NCI-H2171 treated with DMSO at 0.1 percent for 48 hours (cell line): ENCODE measurements at places on chromosomes 13 and 19.
A peak's percentile ranks its signal among the peaks of the same experiment; 100 is the strongest.

GRCh38 chr13:58313219-58313618, 681.7 kb downstream of the PCDH17 start:
- no peak for DNase-seq

- no peak for DNase-seq
Observed at GRCh38 chr13:41312176-41312500, 1.1 kb downstream of the NAA16 start.

DNA sequence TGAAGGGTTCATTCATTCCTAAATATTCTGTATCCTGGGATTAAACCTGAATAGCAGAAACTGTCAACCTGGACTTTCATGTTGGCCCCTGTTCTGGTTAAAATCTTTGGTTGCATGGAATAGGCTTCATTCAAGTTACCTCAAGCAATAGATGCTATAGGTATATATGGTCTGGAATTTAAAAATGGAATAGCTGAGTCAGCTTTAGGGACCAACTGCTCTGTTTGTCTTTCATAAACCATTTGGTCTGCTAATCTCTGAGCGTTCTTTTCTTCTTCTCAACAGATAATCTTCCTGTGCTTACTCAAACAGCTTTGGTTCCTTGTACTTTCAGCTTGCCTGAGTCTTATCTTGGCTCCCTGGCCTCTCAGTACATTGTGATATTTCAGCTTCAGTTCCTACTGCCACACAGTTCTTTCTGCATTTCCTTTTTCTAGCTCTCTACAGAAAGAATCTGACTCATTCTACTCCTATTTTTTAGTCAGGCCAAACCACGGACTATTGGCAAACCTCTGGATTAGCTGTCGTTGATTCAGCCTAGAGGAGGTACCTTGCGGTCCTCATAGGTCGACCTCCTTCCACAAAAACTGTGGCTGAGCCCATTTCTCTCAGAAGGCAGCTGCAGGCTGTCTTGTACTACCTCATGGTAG, 35.9 kb upstream of the MAB21L1 start:
- no peak for DNase-seq

DNA sequence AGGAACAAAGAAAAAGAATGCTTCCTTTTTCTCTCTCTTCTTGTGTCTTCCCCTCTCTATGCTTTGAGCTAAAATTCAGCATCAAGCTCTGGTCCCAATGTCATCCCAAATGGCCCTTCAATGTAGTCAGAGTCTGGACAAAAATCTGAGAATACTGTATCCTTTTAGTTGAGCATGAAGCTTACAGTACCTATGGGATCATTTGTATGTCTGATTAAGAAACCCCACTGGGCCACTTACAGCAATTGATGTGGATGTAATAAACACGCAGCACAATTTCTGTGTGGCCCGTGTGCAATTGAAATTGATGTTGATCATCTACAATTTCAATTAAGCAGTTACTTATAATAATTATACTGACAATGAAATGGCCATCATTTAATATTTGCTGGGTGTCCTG, 188.9 kb upstream of the RNF113B start:
- no peak for DNase-seq

- no peak for DNase-seq
Observed at GRCh38 chr19:29191005-29191404, 21.9 kb downstream of the UQCRFS1 start.

DNA sequence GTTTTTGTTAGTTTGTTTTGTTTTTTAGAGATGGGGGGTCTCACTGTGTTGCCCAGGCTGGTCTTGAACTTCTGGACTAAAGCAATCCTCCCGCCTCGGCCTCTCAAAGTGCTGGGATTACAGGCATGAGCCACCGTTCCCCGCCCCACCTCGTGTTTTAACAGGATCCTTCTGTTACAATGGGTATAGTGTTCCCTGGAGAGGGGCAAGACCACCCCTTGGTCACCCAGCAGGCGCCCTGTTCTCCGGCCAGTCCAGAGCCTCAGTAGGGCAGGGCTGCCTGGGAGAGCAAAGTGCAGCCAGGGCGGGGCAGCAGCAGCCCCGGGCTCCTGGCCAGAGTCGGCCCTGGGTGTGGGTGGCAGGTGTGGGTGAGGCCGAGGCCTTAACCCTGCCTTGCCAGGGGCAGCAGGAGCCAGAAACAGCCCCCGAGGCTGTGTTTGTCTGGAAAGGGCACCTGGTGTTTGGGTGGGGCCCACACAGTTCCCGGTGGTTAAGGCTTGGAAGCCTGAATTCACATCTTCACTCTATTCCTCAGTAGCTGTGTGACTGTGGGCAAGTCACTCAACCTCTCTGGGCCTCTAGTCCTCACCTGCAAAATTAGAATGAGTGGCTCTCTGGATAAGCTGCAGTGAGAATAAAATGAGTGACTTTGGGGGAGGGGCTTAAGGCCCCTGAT, 7.2 kb downstream of the VASP start:
- no peak for DNase-seq

GRCh38 chr19:41801792-41802211, 5.4 kb downstream of the CEACAM3 start:
- DNase-seq: no peak

DNA sequence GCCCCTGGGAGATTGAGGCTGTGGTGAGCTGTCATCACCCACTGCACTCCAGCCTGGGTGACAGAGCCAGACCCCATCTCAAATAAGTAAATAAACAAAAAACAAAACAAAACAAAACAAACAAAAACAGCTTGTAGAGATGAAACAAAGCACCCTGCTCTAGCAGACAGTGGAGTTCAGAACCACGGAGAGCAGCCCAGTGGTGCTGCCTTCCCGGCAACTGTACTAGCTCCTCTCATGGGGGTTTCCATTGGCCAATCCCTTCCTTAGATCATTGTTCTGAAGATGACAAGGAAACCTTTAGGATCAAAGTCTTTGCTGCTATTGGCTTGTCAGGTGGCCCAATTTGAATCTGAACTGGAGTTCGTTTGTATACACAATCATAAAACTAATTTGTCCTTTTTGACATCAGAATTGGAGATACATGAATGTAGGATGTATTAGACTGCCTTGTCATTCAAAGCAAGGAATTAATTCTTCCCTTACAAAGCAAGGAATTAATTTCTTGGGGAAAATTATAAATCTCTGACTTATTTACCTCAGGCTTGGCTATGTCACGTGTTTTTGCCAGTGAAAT, 19.7 kb upstream of the SYCN start:
- no peak for DNase-seq

DNA sequence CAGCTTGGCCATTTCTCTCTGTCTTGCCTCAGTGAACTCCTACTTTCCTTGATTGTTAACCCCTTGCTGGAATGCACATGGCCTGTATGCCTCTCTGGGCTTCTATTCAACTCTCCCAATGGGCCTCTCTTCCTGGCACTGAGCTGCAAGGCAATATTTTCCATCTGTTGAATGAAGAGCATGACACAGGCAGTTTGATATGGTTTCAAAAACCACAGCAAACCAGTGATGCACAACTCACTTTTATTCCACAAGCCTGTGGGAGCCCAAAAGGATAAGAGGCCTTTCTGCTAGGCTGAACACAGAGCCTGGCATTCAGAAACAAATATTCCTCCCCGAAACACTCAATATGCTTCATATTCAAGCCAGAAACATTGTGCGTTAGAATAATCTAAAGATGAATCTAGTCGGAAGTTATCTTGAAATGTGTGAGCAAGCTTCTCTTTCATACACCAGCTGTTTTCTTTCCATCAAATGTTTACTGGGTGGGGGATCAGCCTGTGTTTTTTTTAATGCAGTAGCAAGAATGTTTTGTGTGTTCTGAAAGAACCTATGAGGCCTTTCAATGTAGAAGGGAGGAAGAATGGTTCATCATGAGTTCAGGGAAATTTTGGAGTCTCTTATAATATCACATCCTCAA, 443.1 kb upstream of the SPRY2 start:
- DNase-seq: no peak

DNA sequence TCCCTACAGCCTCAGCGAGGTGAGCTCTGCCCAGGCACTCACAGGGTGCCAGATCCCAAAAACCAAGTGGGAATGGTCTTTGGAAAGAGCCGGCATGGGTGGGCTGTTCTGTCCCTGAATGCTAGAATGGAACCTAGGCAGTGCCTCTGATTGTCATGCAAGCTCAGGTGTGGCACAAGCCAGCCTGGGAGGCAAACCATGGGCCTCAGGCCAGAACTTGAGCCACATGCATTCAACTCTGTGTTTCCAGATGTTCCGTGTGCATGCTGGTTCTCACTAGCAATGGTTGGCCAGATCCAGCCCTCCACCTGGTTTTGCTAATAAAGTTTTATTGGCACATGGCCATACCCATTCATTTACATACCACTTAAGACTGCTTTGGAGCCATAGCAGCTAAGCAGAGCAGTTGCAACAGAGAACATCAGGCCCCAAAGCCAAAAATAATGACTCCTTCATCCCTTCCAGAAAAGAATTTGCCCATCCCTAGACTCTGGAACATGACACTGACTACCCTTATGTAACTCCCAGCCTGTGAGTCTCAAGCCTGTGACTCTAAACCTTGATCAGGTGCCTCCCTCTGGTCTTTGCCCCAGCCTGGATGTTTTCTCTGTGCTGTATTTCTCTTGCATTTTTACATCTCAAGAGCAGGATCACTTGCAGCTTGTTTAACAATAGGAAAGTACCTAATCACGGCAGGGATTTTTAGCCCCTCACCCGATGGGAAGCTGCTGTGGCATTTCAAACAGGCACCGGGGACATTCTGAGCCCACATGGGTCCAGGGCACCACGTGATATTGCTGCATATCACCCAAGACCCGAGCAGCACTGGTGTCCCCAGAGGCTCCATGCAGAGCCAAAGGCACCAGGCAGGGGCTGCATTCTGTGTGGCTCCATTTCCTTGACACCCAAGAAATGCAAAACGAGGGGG, 55.4 kb upstream of the USE1 start:
- DNase-seq: no peak

GRCh38 chr13:36520111-36520510, 87.8 kb downstream of the CCNA1 start:
- DNase-seq: no peak

- no peak for DNase-seq
Observed at GRCh38 chr13:20431080-20431479, 94.6 kb downstream of the CRYL1 start.

DNA sequence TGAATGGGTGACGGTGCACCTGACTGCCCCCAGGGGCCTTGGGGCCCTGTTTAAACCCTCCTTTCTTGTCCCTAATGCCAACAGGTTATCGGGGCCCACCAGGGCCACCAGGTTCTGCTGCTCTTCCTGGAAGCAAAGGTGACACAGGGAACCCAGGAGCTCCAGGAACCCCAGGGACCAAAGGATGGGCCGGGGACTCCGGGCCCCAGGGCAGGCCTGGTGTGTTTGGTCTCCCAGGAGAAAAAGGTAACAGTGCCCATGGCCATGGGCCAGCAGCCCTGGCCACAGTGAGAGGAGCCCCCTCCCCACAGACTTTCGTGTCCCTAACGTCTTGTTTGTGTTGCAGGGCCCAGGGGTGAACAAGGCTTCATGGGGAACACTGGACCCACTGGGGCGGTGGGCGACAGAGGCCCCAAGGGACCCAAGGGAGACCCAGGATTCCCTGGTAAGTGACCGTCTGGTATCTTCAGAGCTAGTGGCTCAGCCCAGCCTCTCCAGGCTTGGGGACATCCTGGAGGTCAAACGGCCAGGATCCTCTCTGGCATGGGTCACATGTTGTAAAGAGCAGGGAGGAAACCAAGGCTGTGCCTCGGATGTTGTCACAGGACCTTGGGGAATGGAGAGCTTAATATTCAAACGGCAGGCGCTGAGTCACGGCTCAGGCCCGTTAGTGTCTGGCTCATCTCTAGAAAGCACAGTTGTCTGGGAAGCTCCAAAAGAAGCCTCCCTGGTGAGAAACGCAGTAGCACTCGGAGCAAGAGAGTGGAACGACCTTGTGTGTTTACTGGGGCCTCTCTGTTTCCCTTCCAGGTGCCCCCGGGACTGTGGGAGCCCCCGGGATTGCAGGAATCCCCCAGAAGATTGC, 58.3 kb downstream of the RAB20 start:
- DNase-seq: no peak

DNA sequence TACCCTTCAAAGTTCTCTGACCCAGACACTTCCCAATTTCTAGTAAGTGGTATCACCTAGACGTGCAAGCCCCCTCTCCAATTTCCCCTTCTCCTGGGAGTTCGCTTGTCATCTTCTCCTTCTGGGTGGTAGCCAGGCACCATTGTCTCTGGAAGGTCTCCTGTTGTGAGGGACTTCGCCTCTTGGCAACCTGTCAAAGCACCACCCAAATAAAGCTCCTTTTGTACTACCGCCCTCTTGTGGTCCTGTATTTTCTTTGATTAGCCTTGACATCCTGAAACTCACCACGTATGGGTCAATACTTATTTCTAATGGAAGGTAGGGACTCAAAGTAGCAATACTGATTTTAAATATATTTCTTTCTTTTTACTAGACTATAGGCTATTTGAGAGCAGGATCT, 8.2 kb downstream of the GPC5 start:
- peak; percentile 59 for DNase-seq

GRCh38 chr19:55471266-55471665, 5.2 kb upstream of the ZNF628 start:
- no peak for DNase-seq

GRCh38 chr13:74966814-74967424, 515.0 kb downstream of the TBC1D4 start:
- DNase-seq: peak; percentile 72

DNA sequence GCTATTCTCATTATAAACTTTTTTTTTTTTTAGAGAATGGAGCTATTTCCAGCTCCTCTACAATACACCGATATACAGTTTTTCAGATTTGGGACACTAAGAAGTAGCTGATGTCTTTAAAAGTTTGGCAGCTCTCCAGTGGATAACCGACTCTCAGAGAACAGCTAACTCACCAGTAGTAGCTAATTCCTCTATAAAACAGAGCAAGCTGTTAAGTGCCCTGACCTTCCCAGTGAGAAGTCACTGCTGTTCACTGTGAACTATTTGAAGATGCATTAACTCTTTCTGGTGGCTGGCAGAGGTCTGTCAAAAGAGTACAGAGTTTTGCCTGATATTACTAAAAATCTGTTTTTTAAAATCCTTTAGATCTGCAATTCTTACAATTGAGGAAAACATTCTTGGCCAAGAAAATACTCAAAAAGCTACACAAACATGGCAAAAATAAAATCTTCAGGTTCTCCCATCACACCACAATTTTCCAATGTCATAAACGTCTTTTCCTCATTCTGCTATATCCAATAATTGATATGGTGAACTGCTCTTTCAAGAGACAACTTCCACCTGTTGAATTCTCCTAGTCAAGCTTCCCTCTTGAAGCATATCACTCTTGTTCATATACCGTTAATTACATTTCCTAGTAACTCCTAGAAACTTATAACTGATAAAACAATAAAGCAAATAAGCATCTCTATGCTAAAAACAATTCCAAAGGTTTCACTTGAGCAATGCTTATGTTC, 44.2 kb downstream of the TBC1D4 start:
- DNase-seq: peak; percentile 13

- peak; percentile 0 for DNase-seq
Observed at GRCh38 chr13:19634256-19634740, 839 bp downstream of the MPHOSPH8 start.

DNA sequence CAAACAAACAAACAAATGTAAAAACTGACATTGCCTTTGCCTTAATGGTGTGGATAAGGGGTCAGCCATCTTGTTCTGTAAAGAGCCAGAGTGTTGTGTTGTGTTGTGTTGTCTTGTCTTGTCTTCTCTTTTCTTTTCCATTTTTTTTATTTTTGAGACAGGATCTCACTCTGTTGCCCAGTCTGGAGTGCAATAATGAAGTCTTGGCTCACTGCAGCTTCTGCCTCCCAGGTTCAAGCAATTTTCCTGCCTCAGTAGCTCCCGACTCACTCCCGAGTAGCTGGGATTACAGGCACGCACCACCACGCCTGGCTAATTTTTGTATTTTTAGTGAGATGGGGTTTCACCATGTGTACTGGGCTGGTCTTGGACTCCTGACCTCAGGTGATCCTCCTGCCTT, 27.8 kb downstream of the TIMM13 start:
- DNase-seq: no peak

GRCh38 chr13:50810998-50811397, 32.5 kb downstream of the DLEU7 start:
- DNase-seq: no peak

- no peak for DNase-seq
Observed at GRCh38 chr13:114049626-114050101, 75.8 kb upstream of the C13orf46 start.
